ENCODE measurements at places on chromosomes 11 and 22.

DNA sequence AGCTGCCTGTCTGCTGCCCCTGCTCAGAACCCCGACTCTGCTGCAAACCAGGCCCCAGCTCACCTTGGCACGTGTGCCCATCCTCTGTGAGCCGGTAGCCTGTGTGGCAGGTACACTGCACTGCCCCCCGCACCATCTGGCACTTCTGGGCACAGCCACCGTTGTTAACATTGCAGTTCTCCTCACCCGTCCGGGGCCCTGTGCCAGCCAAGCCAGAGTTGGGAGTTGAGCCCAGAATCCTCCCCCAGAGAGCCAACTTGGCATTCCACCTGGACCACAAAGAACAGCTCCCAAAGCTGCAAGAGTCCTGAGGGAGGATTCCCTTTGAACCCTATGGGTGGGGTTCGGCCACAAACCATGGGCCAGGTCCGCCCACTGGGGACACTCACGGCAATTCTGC lies 22.5 kb downstream of the LRP4 start:
- no peak for DNase-seq

DNA sequence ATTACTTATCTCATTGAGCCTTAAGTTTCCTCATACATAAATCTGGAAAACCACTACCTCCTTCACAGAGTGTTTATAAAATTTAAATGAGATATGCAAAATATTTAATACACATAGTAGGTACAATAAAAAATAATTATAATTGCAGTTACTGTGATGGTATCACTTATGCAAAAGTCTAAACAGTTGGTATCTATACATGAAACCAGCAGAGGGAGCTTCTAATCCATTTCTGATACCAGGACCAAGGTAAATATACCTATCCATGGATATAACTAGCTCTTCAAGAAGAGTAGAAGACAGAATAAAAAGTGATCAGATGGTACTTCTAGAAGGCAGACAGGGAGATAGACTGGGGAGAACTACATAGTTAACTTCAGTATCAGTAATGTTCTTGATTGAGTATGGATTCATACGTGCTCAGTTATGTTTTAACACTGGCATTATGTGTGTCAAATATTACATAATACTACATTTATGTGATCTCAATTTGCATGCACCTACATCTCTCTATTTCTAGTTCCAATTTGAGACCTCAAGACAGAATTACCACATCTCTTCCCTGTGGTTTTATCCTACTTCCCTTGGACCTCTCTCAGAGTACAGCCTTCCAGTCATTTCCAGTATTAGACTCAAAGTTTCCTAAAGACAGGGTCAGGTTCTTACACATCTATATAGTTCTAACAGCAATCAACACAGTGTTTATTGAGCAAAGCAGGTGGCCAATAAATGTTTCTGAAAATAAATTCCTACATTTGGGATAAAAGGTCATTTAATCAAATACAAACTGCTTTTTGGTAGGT lies 13.7 kb upstream of the TSG101 start:
- DNase-seq = no peak

DNA sequence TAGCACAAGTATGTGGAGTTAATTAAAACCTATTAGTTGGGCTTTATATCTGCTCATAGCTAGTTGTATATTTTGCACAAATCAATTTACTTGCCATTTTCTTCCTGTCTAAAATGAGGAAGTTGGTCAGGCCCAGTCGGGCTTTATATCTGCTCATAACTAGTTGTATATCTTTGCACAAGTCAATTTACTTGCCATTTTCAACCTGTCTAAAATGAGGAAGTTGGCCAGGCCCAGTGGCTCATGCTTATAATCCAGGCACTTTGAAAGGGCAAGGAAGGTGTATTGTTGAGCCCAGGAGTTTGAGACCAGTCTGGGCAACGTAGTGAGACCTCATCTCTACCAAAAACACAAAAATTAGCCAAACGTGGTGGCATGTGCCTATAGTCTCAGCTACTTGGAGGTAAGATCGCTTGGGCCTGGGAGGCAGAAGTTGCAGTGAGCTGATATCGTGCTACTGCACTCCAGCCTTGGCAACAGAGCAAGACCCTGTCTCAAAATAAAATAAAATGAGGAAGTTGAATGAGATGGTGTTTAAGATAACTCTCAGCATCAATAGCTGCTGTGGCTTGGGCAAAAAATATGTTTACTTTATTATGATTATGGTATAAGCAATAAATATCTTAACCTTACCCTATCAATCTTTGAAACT lies 1558.6 kb upstream of the RAG2 start:
- no peak for DNase-seq

GRCh38 chr22:20384865-20385264 lies 9.1 kb upstream of the ZNF74 start:
- no peak for DNase-seq

GRCh38 chr11:80700386-80700785 lies 1259.6 kb upstream of the TENM4 start:
- no peak for DNase-seq

DNA sequence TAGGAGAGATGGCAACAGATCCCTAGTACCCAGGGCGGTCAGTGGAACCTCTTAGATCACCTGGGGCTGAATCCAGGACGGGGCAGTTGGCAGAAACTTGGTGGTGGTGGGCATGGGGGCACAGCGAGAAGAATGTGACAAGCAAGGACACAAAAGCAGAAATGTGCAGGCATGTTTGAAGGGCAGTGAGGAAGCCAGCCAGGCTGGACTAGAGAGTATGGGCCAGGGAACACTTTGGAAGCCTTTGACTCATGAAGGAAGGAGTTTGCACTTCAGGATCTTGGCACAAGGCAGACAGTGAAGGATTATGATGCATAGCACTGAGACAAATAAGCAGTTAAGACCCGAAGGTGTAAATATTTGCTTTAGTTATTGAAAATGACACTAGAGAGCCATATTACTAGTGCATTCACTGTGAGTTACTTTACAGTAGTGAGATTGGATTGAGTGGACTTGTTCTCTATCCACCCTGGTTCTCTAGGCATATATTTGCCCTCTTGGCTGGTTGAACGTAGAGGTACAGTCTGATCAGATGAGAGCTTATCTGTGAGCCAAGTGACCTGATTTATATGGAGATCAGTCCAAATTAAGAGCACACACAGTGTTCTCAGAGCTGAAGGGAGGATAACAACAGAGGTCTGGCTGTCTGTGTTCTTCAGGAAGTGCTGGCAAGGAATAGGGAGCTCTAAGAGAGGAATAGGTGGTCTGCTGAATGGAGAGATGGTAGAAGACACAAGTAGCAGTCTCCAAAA lies 210.4 kb downstream of the SNX19 start:
- no peak for DNase-seq

DNA sequence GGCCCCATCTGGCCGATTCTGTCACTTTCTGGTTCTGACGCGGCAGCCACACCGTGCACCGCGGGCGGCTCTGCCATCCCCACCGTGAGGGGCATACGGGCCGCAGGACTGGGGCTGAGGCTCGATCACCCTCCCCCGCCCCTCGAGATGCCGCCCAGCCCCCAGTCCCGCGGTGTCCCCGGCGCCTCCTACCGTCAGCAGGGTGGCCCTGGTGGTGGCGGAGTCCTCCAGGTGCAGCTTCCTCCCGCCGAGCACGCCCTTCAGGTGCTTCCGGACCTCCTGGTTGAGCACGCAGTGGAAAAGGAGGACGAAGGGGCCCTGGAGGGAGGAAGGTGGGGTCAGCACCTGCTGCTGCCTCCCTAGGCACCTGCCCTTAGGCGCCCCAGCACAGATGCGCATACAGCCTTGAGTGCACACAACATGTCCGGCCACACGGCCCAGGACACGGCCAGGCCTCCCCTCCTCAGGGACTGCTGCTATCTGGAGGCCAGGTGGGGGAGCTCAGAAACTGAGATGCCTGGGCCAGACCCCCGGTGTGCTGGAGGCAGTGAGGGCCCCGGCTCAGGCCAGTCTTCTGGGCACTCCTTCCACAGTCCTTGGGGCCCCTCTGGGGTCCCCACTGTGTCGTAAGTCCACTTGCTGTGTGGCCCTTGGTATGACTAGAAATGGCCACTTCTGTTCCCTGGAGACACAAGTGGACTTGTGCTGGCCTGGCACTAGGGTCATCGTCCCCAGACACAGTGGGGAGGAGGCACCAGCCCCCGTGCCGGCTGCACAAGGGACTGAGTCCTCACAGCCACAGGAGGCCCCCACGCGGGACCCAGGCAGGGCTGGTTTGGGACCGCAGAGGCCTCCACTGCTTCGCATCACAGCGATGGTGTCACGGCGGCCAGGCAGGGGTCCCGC lies 31.5 kb downstream of the TRMU start:
- no peak for DNase-seq
